CD4-positive, CD25-positive, alpha-beta regulatory T cell (primary cell): ENCODE measurements at places on chromosomes 12 and 14. TPM values are rescaled to one million over a fixed set of nuclear protein-coding genes. Genes with fewer than 3 reads are reported as not detected.

GRCh38 chr14:52067873-52068614 lies 815 bp downstream of the NID2 start:
- DNase-seq = no peak

DNA sequence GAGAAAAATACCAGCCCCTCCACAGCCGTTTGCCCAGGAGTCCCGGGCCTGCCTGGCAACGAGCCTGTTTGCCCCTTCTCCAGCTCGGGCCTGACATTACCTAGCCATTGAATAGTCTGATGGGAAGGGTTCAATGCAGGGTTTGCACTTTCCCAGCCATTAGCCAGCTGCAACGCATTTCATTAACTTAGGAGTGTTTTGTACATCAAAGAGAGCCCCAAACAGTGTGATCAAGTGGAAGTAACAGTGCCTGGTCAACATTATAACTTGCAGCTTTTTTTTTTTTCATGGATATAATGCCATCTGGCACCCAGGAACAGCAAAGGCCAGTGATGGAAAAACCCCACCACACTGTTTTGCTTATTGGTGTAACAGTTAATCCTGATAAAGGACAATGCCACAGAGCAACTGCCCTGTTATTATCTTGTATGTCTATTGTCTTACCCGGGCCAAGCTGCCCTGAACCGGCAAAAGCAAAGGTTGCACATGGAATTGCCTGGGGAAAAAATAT lies 38.0 kb downstream of the BTG1 start:
- no peak for DNase-seq

- DNase-seq = no peak
Observed at GRCh38 chr12:123056053-123056452, 75.6 kb downstream of the ARL6IP4 start.

- no peak for DNase-seq
Observed at GRCh38 chr14:61622051-61622450, 73.3 kb upstream of the HIF1A start.

- DNase-seq = no peak
Observed at GRCh38 chr12:30012816-30013450, 229.2 kb upstream of the TMTC1 start.

GRCh38 chr12:29255042-29255441 lies 106.0 kb downstream of the FAR2 start:
- no peak for DNase-seq

The RASSF3 gene
- 10.5 TPM for polyA plus RNA-seq

DNA sequence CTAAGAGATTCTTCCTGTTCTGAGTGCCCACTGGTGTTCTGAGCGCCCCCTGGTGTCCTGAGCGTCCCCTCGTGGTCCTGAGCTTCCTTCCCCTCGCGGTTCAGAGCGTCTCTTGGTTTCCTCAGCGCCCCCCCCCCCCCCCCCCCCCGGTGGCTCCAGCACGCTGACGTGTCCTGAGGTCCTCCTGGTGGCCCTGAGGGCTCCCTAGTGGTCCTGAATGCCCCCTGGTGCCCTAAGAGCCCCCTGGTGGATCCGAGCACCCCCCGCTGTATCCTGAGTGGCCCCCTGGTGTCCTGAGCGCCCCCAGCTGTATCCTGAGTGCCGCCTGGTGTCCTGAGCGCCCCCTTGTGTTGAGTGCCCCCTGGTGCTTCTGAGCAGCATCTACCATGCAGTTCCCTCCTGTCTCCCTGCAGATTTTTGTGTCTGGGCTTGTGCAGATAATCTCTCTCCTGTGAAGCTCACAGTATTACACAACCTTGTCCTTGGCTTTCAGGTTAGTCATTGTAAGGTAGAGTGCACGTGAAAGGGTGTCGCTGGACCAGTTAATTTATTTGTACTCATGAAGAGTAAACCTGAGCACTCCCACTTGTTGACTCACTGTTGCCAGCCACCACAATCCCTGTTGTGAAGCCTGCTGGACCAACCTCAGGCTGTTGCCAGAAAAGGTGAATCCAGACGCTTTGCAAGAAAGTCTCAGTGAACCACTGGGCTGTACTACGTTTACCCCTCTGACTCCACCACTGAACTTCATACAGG lies 1168.4 kb downstream of the TMEM121 start:
- peak; percentile 61 for DNase-seq

The DNAAF2 gene
- 24.6 TPM for polyA plus RNA-seq

- no peak for DNase-seq
Observed at GRCh38 chr12:55874443-55874842, 31.7 kb upstream of the MMP19 start.

DNA sequence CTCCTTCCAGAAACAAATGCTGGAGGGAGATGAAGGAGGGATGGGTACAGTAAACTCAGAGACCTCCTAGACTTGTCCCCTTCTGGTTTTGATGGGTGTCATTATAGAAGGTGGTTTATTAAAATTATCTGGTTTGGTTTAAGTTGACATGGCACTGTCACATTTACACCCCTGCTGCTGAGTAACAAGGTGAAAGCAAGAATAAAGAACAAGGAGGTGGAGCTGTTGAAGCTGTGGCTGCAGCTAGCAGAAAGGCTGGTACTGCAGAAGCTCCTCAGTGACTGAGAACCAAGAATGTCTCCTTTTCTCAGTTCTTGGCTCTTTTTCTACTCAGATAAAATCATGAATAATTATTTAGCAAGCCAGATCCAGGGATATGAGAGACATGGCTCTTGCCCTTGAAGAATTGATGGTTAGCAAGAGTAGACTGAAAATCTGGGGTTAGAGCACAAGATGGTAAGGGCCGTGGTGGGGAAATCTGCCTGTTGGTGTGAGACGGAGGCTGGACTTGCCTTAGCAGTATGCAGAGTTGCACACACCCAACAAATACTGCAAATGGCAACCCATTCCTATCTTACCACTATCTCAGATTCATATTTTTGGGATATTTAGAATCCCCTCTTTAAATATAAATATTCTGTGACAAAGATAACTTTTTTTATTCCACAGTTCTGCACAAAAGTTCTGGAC lies at the start of gene GZMH:
Gene GZMH, minus strand, starts transcription at position 31 of the 690 bp plus-strand sequence. CDS start 72 bp downstream, outside the sequence.
- DNase-seq = no peak

The FICD gene
- polyA plus RNA-seq = 4.7 TPM

GRCh38 chr12:3148366-3149000 lies 71.3 kb downstream of the TSPAN9 start:
- no peak for DNase-seq

- DNase-seq = no peak
Observed at GRCh38 chr14:32941668-32942065, 3.0 kb downstream of the NPAS3 start.

DNA sequence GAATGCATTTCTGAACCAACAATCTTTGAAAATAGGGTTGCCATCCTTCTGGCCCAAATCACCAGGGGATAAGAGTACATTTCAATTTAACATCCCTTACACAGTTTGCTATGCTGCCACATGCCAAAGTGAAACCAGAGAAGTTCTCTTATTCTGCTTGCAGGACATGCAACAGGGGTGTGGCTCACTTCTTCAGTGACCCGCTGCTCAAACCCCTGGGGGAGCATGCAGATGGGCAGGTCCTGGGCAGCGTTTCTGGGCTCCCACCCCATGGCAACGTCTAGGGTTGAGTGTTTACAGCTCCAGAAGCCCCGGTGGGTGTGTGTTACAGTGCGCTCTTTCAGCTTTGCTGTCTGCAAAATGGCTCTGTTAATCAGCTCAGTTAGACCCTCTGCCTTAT lies 1306.3 kb upstream of the TMEM132C start:
- no peak for DNase-seq

The NOVA1 gene
- polyA plus RNA-seq = not detected

The SLC6A13 gene
- polyA plus RNA-seq = not detected

DNA sequence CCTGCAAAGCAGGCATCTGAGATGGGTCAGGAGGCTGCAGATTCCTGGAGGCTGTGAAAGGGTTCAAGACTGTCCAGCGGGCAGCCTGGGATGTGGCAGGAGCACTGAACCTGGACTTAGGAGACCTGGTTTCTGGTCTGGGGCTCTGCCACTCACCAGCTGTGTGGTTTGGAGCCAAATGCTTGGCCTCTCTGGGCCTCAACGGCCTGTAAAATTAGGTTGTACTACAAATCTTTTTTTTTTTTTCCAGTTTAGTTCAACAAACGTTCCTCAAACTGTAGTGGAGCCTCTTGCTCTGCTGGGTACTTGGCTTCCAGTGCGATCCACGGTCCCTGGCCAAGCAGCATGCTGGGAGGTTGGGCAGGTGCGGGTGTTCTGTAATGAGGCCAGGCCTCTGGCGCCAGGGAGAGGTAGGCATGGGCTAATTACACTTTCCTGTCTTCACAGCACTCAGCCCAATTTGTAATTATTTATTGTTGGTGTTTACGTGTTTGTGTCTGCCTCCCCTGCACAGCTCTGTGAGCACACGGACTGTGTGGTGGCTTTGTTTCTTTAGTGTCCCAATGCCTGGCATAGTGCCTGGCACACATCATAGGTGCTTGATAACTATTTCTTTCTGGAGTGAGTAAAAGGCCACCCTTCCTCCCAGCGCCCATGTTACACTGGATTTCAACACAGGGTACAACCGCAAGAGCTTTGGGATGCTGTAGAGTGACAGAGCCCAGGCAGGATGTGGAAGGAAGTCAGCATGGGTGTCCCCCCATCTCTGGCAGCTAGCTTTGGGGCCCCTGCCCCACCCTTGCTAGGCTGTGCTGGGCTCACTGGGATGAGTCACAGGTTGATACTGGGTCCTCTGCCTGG lies 5.8 kb upstream of the KRT80 start:
- DNase-seq = no peak

DNA sequence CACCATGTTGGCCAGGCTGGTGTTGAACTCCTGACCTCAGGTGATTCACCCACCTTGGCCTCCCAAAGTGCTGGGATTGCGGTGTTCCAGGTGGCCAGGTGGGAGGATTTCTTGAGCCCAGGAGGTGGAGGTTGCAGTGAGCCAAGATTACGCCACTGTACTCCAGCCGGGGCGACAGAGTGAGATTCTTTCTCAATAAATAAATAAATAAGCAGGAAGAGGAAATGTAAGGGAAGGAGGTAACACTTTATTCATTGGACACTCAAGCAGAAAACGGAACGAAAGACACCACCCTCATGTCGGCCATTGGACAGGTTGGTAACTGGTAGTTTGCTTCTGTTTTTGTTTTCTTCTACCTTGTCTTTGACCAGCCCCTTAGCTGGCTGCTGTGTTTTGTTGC lies 13.0 kb upstream of the NFATC4 start:
- no peak for DNase-seq

The CMA1 gene
- not detected for polyA plus RNA-seq

The ESR2 gene
- 0.16 TPM for polyA plus RNA-seq

The LLPH gene
- polyA plus RNA-seq = 31.2 TPM

The HEBP1 gene
- polyA plus RNA-seq = 21.8 TPM

The BICD1 gene
- polyA plus RNA-seq = 8.0 TPM

The RNASE2 gene
- not detected for polyA plus RNA-seq
